ENCODE measurements at places on chromosomes 5 and 9.

DNA sequence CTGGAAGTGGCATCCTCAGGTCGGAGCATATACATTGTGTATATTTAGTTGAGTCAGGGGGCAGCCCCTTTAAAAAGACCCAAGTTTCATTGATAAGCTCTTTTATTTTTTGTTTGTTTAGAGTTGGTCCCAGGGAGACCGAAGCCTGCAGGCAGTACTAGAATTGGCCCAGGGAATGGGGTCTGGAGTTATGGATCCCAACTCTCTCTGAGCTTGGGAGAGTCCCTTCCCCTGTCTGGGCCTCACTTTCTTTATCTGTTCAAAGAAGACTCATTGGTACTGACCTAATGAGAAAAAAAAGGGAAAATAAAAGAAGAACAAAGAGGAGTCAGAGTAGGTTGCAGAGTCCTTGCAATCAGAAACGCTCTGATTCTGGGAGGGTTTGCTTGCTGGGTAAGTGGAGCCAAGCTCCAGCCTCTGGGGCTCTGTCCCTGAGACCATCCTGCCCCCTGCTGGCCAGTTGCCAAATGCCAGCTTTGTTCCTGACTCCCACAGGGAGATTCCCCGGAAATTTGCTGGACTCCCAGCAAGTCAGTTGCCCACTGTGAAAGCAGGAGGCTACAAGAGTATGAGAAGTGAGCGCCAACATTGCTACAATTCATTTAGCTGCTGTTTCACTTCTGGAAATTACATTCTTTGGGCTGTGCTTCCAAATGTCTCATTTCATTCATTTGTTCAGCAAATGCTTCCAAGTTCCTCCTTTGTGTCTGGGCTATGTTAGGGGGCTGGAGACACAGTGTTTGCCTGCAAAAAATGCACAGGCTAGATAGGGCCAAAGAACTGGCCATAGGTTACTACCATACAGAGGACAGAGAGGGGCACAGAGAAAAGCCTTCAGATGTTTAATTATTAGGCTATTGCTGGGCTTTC is 156.2 kb downstream of the MELK start:
- DNase-seq, result peak; percentile 90

DNA sequence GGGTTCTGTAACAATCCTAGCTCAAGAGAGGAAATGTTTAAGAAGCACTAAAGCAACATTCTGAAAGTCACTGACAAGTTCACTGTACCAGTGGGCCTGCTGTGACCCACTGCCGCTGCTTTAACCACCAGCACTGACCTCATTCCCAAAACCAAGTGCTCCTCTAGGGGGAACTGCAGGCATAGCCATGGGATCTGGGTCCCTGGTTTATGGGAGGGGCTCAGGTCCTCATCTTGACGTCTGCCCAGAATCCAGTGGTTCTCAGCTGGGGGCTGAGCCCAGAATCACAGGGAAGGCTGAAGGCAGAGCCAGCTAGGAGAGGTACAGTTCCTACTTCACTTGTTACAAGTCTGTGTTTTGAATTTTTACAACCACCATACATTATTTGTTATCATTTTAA is 36.1 kb upstream of the SLC2A8 start:
- no peak for DNase-seq

DNA sequence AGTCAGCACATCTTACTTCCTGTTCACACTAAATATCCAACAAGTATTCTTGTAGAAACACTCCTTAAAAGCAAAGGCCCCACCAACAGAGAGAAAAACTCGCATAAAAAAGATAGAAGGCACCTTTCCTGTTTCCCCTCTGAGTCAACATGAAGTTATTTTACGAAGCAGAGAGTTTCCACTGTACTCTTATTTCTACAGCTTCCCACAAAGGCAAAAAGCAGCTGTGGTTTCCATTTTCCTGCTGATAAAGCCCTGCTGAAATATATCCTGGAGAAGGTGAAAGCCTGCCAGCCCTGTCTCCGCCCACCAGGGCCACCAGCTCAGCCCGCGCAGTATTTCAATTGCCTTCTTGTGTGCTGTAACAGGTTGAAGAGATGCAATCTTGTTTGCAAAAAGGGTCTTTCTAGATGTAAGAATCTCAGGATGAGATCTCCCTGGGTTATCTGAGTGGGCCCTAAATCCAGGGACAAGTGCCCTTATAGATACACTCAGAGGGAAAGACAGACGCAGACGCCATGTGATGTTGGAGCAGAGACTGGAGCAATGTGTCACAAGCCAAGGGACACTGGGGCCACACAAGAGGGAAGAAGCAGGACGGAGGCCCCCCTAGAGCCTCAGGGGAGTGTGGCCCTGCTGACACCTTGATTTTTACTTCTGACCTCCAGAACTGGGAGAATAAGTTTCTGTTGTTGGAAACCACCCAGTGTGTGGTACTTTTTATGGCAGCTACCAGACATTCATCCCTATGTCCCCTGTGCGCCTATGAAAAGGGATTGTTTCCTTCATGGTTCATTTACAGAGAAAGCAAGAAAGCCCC is 19.9 kb downstream of the SEMA4D start:
- no peak for DNase-seq

- no peak for DNase-seq
These were observed 105.3 kb upstream of the NFIB start for GRCh38 chr9:14418941-14419937.

DNA sequence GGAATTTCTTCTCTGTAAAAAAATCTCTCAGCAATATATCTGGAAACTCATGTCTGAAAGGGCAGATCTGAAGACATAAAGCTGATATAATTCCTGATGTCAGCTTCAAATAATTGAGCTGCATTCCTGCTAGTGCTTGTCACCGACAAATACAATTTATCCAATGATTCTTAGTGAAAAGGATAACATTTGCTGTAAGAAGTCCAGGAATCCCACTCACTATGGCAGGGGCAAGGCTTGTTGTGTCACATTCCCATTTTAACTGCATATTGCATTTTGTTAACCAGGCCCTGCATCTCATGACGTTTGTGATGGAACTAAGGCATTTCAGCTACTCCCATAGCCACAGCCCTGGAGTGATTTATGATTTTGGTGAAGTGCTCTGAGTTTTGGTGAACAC is 160.1 kb upstream of the DAB2 start:
- DNase-seq, result no peak

DNA sequence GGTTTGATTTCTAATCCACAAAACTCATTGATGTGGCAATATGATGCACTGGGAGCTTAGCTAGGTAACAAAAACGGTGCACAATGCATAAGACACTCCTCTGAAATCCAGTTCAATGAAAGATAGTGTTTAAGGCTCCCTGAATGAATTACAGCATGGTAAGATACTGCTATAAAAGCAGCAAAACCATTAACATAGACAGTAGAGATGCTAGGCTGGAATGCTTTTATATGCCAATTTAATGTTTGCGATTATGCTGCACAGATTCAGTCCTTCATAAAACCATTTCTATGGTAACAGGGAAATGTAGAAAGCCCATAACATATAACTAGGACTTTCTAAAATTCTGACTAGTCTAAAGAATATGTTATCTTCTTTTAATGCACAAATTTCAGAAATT is 180.8 kb upstream of the NUDT12 start:
- DNase-seq, result no peak

- no peak for DNase-seq
These were observed 2.8 kb upstream of the GPR150 start for GRCh38 chr5:95617057-95617456.

GRCh38 chr9:130246126-130246525 is 19.4 kb upstream of the HMCN2 start:
- no peak for DNase-seq

- peak; percentile 24 for DNase-seq
These were observed 4.8 kb upstream of the ST6GALNAC4 start for GRCh38 chr9:127921557-127922120.

GRCh38 chr9:130898552-130898852 is 1.9 kb upstream of the QRFP start:
- peak; percentile 25 for DNase-seq

DNA sequence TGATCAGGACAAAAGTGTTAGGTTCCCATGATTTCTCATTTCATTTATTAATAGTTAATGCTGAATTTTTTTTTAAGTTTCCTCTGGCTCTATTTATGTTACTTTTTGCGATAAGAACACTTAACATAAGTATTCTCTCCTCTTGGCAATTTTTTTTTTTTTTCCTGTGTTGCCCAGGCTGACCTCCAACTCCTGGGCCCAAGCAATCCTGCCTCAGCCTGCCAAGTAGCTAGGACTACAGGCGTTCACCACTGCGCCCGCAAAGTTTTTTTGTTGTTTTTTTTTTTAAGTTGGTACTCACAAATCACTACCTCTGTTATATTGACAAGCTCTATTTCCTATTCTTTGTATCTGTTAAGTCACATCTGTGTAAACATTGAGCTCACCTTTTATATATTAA is 5.7 kb upstream of the PCYOX1L start:
- DNase-seq, result no peak

DNA sequence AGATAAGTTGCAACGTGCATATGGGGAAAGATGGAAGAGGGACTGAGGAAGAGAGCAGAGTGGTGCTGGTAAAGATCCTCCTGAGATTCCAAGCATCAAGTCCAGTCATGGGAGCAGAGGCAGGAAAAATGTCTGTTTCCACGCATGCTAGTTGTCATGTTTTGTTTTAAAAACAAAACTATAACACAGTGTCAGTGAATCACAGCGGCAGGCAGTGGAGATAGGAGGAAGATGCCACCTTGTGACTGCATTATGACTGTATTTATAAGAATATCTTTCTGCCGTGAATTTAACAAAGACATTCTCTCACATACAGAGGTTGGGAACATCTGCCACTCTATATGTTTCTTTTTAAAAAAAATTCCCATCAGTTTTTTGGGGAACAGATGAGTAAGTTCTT is 3.7 kb upstream of the SVEP1 start:
- DNase-seq, result no peak

DNA sequence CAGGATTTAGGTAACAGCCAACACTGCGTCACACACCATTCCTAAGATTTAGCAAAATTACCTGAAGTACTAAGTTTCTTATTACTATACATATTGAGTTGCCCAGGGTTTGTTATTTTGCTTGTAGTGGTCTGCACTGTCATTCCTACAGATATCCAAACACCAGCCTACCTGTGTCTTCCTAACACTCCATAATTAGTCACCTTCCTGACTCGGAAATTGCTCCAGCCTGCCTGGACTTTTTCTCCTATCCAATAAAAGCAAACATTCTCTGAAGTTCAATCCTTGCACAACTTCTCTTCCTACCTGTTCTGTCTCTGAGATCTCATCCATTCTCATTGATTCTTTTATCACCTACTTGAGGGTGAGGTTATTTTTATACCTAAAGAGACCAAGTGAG is 243.9 kb downstream of the NR2F1-AS1 start:
- DNase-seq, result no peak

GRCh38 chr9:127215268-127216209 is 49.0 kb upstream of the GARNL3 start:
- no peak for DNase-seq

- no peak for DNase-seq
These were observed 140.4 kb downstream of the ATPSCKMT start for GRCh38 chr5:10109299-10109698.

GRCh38 chr9:130490981-130491380 is 46.2 kb downstream of the ASS1 start:
- DNase-seq, result no peak

DNA sequence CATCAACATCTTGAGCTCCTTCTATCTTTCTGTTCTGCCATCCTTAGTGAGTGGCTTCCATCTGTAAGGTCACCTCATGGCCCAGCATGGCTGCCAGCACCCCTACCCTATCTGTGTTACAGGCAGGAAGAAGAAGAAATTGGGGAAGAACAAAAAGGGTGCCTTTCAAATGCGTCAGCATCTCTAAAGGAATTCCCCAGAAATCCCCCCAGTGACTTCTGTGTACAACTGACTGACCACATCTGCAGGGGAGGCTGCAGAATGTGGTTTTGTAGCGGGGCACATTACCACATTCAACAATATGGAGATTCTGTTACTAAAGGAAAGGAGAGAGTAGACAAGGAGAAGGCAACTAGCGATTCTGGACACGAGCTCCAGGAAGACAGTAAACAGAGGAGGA is 40.1 kb downstream of the ALG2 start:
- no peak for DNase-seq

GRCh38 chr5:14302330-14302729 is 159.2 kb downstream of the TRIO start:
- DNase-seq, result no peak

GRCh38 chr5:154302161-154302560 is 111.6 kb downstream of the GALNT10 start:
- DNase-seq, result no peak

DNA sequence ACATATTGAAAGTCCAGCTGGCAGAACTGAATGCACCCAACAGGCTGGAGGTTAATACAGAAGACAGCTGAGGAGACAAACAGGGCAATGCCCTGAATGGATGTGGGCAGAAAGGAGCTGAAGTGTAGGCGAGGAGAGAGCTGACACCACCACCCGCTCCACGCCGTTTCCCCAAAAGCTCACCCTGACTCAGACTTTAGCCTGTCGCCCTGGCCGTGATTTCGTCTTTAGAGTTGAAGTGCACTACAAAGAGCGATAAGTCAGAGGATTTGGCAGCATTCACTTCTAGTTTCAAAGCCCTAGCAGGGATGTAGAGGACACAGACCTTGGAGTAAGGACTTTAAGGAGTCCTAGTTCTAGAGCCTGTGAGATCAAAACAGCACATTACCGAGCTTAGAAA is 2.2 kb upstream of the ERAP1 start:
- DNase-seq, result no peak

DNA sequence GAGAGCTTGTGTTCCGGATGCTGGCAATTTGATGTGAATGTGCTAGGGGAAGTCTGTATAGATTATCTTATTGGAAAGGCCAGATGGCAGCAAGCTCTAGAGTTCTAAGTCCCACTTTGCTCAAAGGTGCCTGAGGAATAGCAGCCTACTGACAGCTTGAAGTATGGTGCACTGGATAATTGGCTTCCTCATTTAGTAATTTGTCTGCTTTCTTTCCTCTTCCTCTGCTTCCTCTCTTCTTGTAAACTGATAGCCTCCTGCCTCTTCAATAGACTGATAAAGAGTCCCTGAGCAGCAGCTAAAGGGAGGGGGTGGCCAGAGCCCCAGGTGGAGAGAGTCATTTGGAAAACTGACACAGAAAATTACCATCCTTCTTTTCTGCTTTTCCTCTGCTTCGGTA is 177.3 kb downstream of the FGF1 start:
- no peak for DNase-seq

- no peak for DNase-seq
These were observed 484.9 kb downstream of the PTPRD start for GRCh38 chr9:10127867-10128266.

GRCh38 chr5:159817262-159818029 is 98.8 kb upstream of the ADRA1B start:
- DNase-seq, result no peak

GRCh38 chr5:88778736-88779135 is 104.2 kb downstream of the MEF2C start:
- DNase-seq, result no peak

- peak; percentile 68 for DNase-seq
These were observed 425.3 kb downstream of the CSNK1G3 start for GRCh38 chr5:123937230-123937629.
